AG20443 (cell line): ENCODE measurements at places on chromosomes 5 and 9.

- no peak for DNase-seq
Measured at GRCh38 chr5:135026645-135027265, 7.3 kb downstream of the PITX1 start.

- DNase-seq = no peak
Measured at GRCh38 chr5:178415353-178415752, 174.8 kb downstream of the COL23A1 start.

GRCh38 chr5:86974955-86975354 is 292.7 kb upstream of the RASA1 start:
- no peak for DNase-seq

DNA sequence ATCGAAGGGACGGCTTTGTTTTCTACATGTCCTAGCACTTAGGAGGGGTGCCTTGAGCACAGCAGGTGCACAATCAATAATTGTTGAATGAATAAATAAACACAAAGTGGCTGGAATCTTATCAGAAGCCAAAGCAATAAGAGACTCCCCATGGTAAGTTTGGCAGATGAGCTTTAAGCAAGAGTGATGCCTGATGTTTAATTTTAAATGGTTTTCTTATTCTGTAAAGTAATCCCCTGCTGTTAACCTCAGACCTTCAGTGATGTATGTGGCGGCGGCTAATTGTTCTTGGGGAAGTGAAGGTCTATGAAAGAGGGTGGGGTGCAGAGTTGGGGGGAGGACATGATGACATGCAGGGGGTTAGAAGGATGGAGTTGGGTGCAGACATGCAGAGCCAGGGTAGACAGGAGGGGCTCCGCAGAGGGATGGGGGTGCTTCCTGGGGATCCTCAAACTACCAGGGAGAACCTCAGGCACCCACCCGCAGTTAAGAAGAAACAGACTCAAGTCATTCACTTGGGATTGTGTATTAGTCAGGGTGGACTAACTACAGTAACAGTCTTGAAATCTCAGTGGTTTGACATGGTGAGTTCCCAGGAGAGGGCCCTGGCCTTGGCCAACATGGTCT is 65.7 kb upstream of the SHB start:
- no peak for DNase-seq

DNA sequence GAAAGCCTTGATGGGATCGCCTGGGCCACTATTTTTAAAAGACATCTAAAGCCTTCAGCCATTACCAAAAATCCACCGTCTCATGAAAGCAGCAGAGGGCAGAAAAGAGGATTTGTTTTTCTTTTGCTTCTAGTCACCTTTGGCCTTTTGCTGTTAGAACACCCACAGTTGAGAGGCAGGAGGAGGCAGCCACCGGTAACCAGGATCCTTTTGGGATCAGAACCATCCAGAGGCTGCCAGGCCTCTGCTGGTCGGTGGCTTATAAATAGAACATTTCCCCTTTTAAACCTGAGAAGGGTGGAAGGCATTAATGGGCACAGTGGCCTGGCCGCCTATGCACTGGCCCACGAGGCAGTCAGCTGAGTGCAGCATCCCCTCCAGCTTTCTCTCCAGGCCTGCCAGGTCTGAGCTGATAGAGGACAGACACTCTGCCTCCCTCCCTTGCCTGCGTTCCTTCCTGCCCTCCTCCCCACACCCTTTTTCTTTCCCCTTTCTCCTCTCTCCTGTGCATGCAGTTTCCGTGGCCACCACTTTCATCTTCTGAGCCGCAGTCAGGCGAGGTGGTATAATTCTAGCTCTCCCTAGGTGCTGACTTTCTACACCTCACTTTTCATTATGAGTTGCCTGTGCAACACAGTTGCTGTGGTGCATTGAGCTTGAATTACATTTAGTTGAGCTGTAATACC is 253.4 kb downstream of the ARHGAP26 start:
- DNase-seq = no peak
